ENCODE measurements at places on chromosomes 7 and 10. TPM values are rescaled to one million over a fixed set of nuclear protein-coding genes. Genes with fewer than 3 reads are reported as not detected.

The UTF1 gene
- not detected for total RNA-seq

The SMO gene
- total RNA-seq, result 0.70 TPM

The ITPRID1 gene
- not detected for total RNA-seq

The SEC31B gene
- 21.4 TPM for total RNA-seq

The ABCF2 gene
- 96.8 TPM for total RNA-seq

The THSD7A gene
- not detected for total RNA-seq

The NYAP1 gene
- 0.13 TPM for total RNA-seq

The ATG9B gene
- 7.7 TPM for total RNA-seq

The STEAP4 gene
- total RNA-seq, result not detected

The UBE3C gene
- total RNA-seq, result 81.8 TPM

The OR9A2 gene
- not detected for total RNA-seq

The ADAMTS14 gene
- 0.04 TPM for total RNA-seq

The GIMAP2 gene
- 32.1 TPM for total RNA-seq

The ODAD2 gene
- total RNA-seq, result 0.55 TPM

The DGKI gene
- total RNA-seq, result 2.0 TPM

The CFAP70 gene
- 0.82 TPM for total RNA-seq

The CALHM1 gene
- total RNA-seq, result not detected

The OR2A1 gene
- not detected for total RNA-seq

The RASA4B gene
- total RNA-seq, result 23.9 TPM

The SFTPA2 gene
- not detected for total RNA-seq

The GAD2 gene
- total RNA-seq, result not detected

The STEAP1 gene
- total RNA-seq, result 0.48 TPM

The AKR1D1 gene
- total RNA-seq, result not detected

The SYT15 gene
- total RNA-seq, result 0.42 TPM

The FAM25A gene
- total RNA-seq, result not detected

The GLCCI1 gene
- 11.0 TPM for total RNA-seq

The SFTPA1 gene
- total RNA-seq, result not detected

The PTF1A gene
- not detected for total RNA-seq

The TRPV5 gene
- not detected for total RNA-seq

The ACTR3C gene
- total RNA-seq, result 4.7 TPM

The OR2A5 gene
- total RNA-seq, result not detected

The PPP1R17 gene
- not detected for total RNA-seq

The CYP3A7 gene
- total RNA-seq, result not detected

The HOXA1 gene
- 0.15 TPM for total RNA-seq

The ZNF33B gene
- total RNA-seq, result 9.0 TPM

The NUDT5 gene
- 133 TPM for total RNA-seq

The PDZD7 gene
- total RNA-seq, result 0.27 TPM

All from activated CD8-positive, alpha-beta memory T cell treated with anti-CD3 and anti-CD28 coated beads for 36 hours (primary cell).